Cardiac muscle cell (in vitro differentiated cells and primary cell): ENCODE measurements at places on chromosomes 5 and 9.

GRCh38 chr5:93476251-93476742 lies 104.7 kb downstream of the NR2F1-AS1 start:
- no peak for DNase-seq

GRCh38 chr5:103466495-103466894 lies 96.1 kb downstream of the NUDT12 start:
- no peak for DNase-seq

- DNase-seq: no peak
Measured at GRCh38 chr5:80976985-80977384, 16.8 kb downstream of the RASGRF2 start.

DNA sequence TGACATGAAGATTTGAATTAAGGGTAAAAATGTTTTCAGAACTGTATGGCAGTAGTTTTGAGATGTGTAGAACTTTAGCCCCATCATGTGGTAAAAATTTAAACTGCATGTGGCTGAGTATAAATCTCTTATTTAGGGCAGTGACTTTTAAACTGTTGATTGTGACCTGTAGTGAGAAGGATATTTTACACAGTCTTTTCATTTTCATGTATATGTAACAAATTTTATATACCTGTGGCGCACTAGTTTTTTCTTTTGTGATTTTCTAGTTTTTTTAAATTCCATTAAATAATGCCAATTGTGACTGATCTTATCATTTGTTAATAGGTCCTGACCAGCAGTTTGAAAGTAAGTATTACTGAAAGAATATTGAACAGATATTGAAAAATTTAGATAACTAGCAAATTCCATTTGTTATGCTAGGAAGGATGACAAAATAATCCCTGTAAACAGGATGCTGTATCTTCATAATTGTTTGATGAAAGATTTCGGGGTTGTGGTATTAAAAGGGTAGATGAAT lies 47.2 kb downstream of the GPBP1 start:
- peak; percentile 74 for DNase-seq

DNA sequence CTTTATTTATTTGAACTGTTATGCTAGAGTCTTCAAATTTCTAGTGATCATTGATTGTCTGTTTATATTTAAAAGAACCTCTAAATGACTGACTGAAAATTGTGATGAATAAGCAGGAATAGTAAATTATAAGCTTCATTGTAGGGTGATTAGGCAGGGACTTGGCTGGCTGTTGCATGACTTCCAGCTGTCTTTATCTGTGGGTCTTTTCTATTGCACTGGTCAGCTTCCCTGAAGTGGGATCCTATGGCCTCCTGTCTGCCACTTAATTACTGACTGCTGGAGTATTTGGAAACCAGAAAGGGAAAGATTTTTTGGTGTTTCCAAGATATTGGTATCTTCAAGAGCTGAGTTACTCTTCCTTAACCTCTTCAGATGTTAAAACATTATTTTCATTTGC lies 123.0 kb upstream of the CCNH start:
- no peak for DNase-seq

DNA sequence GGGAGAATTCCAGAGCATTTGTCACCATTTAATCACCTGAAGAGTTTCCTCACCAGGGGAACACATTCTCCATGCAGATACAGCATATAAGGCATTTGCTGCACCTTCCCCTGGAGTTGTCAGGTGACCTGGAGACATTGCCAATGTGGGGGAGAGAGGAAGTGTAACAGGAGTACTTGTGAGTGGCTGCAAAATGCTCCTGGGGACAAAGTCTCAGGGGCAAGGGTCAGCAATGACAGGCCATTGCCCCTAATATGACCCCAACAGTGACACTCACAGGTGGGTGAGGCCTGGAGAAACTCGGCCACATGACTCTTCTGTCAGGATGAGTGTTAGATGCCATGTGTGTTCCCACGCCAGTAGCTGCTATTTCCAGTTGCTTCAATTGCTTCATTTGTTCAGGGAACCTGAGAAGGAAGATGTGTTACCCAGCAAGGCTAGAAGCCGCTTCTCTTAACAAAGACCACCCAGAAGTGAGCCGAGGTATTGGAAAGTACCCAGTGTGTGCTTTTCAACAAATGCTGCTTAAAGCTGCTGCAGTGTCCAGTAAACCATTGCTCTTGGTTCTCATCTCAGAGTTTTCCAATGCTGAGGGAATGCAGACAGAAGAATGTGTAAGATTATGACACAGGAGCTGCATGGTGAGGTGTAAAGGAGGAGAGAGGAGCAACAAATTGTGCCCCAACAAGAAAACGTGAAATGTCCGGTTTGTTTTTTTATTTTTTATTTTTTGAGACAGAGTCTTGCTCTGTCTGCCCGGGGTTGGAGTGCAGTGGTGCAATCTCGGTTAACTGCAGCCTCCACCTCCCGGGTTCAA lies 128.2 kb upstream of the SLC44A1 start:
- peak; percentile 40 for DNase-seq

- no peak for DNase-seq
Measured at GRCh38 chr9:35940458-35941407, 17.2 kb downstream of the OR2S2 start.

DNA sequence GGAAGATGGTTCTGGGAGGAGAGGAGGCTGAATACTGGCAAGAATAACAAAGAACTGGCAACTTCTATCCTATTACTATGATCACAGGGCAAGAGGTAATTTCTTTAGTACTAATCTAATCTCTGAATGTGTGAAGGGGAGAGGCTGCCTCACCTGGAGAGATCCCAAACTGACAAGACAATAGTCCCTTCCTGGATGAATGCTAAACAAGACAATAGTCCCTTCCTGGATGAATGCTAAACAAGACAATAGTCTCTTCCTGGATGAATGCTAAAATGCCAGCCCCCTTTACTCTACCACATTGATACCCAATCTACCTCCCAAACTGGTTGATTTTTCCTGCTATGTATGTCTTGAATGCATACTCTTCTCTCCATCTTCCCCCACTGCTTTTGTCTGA lies 145.2 kb downstream of the SIL1 start:
- DNase-seq: no peak

GRCh38 chr5:65933295-65933694 lies 6.9 kb downstream of the ERBIN start:
- DNase-seq: no peak

DNA sequence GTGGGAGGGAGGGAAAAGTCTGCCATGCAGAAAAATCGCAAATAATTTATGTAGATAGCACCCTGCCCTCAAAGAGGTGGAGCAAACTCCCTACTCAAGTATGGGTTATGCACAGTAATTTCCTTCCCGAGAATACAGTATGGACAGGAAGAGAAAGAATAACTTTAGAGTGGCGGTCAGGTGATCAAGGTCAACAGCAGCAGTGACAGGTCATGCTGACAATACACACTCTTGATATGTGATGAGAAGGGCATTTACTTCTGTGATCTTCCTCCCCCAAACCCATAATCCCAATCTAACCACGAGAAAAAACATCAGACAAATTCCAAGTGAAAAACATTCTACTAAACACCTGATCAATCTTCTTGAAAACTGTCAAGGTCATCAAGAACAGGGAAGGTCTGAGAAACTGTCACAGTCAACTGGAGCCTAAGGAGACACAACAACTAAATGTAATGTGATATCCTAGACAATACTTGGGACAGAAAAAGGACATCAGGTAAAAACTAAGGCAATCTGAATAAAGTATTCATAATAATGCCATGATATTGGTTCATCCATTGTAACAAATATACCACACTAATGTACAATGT lies 11.7 kb downstream of the BICD2 start:
- no peak for DNase-seq

GRCh38 chr5:151115272-151115905 lies 34.6 kb upstream of the TNIP1 start:
- peak; percentile 74 for DNase-seq

DNA sequence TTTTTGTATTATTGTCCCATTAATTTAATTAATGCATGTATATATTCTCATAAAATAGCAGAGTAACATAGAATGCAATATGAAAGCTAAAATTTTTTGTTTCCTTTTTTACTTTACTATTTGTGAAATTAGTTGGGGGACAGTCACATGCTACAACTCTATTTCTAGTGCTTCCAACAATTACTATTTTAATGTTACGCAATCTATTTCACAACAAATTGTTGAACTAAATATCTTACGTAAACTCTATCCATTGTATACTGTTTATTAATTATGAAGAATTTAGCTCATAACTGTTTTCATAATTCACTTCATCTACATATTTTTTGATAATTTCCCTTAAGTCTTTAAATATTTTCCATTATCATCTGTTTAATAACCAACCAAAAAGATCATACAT lies 1685.4 kb upstream of the CDH6 start:
- no peak for DNase-seq

DNA sequence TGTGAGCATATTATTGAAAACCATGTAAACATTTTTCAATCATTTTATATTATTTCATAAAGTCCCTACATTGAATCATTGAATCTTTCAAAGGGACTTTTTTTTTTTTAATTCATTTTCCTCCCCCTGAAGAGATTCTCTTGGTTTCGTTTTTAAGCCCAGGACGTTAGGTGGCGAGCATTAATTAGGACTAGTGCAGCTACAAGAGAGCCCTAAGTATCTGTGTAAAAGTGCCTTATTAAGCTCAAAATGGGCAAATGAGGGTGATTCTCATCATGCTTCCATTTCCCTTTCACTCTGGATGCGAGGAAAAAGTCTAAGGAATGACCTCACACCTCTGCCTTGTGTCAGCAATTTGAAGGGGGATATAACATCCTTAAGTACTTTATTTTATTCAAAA lies 517.9 kb upstream of the ITGA1 start:
- no peak for DNase-seq

DNA sequence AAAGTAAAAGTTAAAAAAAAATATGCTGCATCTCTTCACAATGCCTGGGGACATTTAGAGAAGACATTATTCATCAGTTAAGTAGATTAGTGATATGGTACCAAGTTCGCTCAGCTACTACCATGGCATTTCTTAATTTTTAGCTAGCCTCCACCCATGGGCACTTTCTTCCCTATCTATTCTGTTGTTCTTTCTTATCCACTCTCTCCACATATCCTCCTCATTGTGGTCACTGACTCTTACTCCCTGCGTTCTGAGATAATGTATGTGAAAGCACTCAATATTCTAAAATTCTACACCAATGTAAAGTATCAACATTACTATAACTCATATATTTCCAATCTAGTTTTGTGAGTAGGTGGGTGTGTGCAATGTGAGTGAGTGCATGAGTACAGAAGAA lies 609.7 kb upstream of the DAB2 start:
- no peak for DNase-seq

- no peak for DNase-seq
Measured at GRCh38 chr9:137416563-137417151, 6.3 kb downstream of the EXD3 start.

DNA sequence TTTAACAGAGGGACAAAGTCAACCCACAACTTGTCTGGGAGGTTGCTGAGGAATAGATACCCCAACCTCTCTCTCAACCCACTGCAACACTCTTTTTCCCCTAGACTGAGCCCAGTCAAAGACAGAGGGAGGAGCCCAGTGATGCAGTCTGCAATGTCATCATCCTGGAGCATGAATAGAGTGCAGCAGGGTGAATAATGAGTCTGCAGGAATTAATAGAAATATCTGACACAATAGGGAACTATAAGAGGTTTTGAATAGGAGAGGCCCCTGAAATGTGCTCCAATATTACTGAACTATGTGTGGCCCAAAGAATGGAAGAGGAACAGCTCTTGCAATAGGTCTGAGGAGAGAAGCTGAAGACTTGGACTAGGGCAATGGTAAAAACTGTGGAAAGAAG lies 59.1 kb downstream of the PDCD1LG2 start:
- no peak for DNase-seq

GRCh38 chr5:128826275-128826674 lies 139.0 kb upstream of the SLC27A6 start:
- no peak for DNase-seq

- DNase-seq: no peak
Measured at GRCh38 chr9:73031350-73031749, 78.5 kb upstream of the ALDH1A1 start.

GRCh38 chr9:114469091-114469853 lies 36.0 kb downstream of the WHRN start:
- no peak for DNase-seq

GRCh38 chr9:21268347-21268657 lies 28.5 kb upstream of the IFNA14 start:
- DNase-seq: no peak

DNA sequence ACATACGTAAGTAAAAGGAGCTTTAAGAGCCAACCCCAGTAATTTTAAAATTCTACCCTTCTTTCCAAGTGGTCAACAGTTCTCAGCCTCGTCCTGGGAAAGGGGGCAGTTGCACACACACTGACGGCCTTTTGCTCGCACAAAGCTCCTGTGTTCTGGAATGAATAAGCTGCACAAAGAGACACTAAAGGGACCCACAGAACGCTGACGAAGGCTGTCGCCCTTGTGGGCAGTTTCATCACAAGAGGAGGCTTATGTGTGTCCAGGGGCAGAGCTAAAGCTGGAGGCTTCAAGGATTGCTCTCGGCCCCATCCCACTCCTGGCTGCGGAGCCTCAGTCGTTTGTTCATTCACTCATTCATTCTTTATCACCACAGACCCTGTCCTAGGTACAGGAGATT lies 67.0 kb upstream of the NEK6 start:
- DNase-seq: no peak
